ENCODE measurements at places on chromosomes 7 and 10.

GRCh38 chr10:67784474-67784873 is 53.5 kb downstream of the DNAJC12 start:
- no peak for DNase-seq

- peak; percentile 95 for DNase-seq
These were observed 1.4 kb downstream of the MYO1G start for GRCh38 chr7:44977304-44977958.

GRCh38 chr7:155998766-155999630 is 186.7 kb upstream of the SHH start:
- DNase-seq: no peak

DNA sequence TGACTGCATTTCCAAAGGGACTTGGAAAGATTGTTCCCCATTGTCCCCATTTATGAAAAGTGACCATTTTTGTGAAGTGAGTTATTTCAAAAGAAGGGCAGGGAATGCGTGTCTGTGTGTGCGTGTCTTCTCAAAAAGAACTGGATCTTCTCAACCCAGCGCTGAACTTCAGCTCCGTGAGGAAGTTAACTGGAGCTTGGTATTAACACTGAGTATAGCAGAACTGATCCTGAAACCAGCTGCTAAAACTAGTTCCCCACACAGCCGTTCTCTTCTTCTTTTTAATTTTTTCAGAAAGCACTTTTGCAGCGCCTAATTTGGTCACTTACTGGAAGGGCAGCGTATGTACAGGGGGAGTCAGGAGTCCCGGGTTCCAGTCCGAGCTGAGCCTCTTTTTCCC is 45.8 kb upstream of the PLEKHA1 start:
- DNase-seq: peak; percentile 27

DNA sequence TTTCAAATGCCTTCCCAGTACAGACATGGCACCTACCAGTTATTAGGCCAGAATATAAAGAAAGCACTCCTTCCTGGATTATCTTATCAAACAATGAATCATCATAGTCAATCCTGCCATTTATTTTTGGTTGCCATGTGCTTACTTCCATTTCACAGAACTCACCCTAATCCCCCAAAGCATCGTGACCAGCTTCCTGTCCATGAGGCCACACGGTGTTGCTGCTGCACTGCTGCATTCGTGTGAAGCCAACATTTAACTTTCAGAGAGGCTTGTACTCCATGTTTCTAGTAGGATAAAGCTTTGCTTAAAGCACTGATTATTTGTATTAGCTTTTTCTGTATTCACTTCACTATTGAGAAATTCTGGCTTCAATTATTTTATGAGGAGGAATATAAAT is 14.4 kb downstream of the COL28A1 start:
- no peak for DNase-seq

DNA sequence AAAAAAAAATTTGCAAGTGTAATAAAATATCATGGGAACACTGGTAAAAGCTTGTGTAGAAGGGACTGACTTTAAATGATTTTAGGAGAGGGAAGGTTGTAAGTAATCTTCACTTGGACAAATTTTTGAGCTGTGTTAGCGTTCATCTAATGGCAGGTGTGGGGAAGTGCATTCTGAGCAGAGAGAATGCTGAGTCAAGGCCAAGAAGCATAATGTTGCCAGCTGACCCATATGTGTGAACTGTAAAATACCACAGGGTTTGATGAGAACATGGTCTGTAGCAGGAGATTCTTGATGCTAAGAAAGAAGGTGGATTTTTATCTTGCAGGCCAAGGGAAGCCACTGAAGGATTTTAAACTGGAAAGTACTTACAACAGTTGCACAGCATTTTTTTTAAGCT is 98.2 kb upstream of the ZNF32 start:
- DNase-seq: no peak

DNA sequence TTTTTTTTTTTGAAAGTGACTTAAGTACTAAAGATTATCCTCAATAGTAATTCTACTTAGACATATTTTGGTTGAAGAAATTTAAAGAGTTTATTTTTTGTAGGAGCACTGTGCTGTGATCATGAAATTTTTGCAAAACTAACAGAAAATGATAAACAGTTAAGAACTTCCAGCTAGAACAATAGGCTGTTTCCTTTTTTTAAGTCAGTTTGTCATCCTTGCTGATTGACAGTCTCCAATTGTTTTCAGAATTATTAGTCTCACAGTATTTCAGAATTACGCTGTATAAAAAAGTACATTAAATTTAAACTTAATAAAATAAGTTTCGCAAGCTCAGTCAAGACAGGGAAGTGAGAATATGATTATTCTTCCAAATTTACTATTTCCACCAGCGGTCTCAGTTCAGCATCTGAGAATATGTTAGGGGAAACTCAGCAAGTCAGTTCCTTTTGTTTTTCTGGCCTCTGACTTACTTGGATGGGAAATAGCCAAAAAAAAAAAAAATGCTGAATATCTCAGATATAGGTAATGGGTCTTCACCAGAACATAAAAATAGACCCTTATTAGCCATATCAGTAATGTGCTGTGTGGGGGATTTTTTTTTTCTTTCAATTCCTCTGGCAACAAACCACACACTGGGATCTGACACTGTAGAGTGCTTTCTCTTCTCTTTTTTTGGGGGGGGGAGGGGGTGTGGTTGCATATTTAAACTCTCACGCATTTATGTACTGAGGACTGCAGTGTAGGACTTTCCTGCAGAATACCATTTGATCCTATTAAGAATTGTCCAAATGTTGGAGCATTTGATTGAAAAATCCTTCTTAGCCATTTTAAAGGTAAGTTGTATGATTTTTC is at the start of gene CD36:
Gene CD36 (plus strand): TSS at position 732 of the 855 bp plus-strand sequence. CDS start 8,099 bp downstream, outside the sequence.
- peak; percentile 67 for DNase-seq

- peak; percentile 26 for DNase-seq
These were observed 376 bp downstream of the GNA12 start for GRCh38 chr7:2843711-2844152.

- no peak for DNase-seq
These were observed 231.3 kb upstream of the PTN start for GRCh38 chr7:137574812-137575211.

DNA sequence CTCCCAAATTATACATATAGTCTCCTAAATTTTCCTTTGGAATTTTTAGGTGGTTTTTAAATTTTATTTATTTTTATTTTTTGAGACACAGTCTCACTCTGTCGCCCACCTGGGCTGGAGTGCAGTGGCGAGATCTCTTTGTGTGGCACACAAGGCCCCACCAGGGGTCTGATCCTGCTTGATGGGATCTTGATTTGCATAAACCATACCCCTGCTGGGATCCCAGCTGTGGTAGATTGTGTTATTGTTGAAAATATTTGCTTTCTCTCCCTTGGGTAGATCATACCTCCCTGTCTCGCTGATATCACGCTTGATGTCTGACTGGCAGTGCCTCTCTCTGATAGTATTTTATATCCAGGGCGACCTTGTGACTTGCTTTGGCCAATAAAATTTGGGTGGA is 5.6 kb upstream of the MUC3A start:
- no peak for DNase-seq

DNA sequence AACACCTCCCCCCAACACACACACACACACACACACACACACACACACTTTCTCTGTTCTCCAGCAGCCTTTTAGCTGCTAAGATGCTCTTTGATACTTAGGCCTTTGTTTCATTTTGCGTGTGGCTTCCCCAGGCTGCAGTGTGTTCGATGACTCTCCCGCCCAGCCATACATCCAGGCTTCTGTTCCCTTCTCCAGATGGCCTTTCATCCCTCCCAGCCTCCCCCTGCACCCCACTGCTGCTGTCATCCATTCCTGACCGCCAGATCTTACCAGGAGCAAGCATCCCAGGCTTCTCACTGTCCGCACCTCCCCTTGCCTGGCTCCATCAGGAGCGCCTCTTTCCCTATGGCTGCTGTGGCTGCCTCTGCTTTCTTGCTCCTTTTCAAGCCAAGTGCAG is 77.8 kb upstream of the PPIF start:
- DNase-seq: no peak

- no peak for DNase-seq
These were observed 199.2 kb downstream of the IMMP2L start for GRCh38 chr7:111363099-111363498.

GRCh38 chr7:42893346-42894240 is 18.3 kb downstream of the C7orf25 start:
- no peak for DNase-seq

GRCh38 chr7:112103246-112103645 is 103.0 kb downstream of the DOCK4 start:
- DNase-seq: peak; percentile 30

DNA sequence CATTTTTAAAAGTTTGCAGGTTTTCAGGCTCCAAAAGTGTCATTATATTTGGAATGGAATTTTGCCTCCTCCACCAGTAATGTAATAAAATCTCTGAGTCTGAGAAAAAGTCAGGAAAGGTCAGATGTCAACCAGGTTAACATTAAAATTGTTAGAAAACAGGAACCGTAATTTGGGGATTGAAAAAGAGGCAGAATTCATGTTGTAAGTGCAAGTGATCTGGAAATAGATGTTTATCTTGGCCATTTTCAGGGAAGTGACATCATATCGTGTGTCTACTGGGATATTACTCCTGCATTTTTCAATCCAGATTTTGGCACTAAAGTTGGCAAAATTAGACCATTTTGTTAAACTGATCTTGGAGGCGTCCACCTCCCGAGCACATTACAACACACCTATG is 428.5 kb upstream of the MGMT start:
- no peak for DNase-seq

DNA sequence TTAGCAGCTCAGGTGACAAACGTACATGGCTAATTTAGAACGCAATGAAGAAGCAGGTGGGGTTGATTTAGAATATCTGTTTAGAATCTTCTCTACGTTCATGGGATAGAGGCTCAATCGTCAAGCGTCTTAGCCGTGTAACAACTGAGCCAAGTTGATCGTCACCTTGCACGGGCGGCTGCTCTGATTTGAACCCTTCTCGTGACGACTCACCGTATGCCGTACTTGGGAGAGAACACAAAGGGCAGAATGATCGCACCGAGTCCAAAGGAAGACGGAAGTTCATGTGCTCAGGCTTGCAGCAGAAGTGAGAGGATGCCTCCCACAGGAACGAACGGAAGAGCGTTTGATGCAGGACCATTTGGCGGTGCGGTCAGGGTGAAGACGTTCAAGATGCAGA is 108.3 kb upstream of the TCERG1L start:
- no peak for DNase-seq

GRCh38 chr7:122699017-122699416 is at the start of gene RNF133:
Gene RNF133 (minus strand): TSS chr7:122699117. CDS start chr7:122698918, 199 bp downstream.
- DNase-seq: no peak

DNA sequence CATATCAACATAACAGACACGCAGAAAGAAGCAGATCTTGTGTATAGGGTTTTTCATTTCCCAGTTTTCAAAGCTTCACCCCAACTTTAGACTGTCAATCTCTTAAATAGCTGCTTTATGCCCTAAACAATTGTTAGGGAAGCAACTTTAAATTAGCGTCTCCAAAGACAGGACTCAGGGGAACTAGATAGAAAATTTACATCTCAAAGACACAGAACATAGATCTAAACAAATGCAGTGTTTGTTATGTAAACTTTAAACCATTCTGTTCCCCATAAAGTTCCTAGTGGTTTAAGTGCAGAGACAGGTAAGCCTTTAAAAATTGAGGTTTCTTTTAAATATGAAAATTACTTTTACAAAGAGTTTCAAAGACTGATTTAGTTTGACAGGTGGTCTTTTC is 379.2 kb upstream of the GHITM start:
- DNase-seq: no peak

- no peak for DNase-seq
These were observed 31.0 kb downstream of the PPIF start for GRCh38 chr10:79378383-79378646.

DNA sequence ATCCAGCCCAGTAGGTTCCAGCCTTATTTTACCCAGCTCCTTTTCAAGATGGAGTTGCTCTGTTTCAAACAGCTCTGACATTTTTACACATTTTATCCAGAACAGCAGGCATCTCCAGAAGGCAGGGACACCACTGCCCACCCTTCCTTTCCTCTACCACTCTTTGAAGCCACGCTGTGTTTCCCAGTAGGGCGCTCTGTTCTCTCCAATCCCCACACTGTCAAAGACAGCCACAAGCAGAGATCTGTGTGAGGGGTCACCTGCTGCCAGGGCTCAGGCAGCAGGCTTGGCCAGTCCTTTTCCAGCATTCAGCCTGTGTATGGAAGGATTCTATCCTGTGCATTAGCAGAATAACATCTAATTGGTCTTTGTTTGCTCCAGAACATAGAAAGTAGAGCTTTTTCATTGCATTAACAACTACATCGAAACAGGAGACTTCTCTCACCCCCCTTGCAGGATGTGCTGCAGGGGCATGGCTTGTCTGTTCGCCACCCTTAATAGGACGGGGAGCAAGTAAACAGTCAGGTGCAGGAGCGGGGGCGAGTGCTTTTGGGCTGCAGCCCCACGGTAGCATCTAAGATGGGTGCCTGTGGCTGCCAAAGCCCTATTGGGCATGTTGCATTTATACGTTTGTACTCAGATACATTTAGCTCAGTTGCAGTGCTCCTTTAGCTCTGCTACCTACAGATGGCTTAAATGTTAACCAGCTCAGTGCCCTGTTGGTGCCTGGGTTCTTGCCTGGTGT is 326.1 kb downstream of the GALNT17 start:
- no peak for DNase-seq

DNA sequence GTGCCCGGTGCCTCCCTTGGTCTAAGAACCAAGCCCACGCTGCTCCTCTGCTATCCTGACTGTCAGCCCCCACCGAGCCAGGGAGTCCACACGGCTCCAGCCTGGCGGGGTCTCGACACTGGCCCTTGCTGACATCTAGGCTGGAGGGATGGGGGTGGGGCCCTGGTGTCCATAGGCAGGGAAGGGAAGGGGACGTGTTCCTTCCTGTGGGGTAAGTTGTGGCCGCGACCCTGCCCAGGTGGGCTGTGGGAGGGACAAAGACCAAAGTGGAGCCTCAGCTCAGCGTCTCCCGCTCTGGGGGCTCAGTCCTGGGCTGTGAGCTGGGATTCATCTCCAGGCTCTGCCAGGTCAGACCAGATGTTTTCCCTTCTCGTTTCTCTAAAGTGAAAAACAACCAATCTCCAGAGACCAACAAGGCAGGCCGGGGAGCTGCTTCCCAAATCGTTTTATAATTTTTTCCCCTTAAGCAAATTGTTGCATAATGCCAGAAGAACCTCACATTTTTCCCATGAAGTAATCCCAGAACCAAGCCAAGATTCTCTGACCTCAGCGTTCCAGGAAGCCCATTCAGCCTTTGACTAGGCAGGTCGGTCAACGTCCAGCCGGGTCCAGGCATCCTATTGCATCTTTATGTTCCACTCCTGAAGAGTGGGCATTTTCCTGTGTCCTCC is 101.2 kb downstream of the RGS10 start:
- no peak for DNase-seq
